ENCODE measurements at places on chromosomes 5 and 9.

GRCh38 chr5:156020647-156021046 is 306.3 kb upstream of the SGCD start:
- DNase-seq = no peak

GRCh38 chr5:168756453-168757391 is 177.6 kb upstream of the PANK3 start:
- no peak for DNase-seq

DNA sequence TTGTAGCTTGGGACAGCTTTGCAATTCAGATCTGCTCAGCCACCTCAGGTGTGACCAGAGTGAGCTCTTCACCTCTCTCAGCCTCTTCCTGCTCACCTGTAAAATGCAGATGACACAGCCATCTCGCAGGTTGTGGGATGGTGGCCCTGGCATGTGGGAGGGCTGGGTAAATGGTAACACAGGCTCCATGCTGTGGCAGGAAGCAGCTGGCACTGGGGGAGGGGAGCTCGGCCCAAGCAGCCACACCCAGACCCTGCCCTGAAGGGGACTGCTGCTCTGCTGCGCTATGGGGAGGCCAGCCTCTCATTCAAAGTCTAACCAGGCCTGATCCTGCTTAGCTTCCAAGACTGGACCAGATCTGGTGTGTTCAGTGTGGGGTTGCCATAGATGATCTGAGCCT is 24.1 kb downstream of the PHF2 start:
- peak; percentile 69 for DNase-seq

DNA sequence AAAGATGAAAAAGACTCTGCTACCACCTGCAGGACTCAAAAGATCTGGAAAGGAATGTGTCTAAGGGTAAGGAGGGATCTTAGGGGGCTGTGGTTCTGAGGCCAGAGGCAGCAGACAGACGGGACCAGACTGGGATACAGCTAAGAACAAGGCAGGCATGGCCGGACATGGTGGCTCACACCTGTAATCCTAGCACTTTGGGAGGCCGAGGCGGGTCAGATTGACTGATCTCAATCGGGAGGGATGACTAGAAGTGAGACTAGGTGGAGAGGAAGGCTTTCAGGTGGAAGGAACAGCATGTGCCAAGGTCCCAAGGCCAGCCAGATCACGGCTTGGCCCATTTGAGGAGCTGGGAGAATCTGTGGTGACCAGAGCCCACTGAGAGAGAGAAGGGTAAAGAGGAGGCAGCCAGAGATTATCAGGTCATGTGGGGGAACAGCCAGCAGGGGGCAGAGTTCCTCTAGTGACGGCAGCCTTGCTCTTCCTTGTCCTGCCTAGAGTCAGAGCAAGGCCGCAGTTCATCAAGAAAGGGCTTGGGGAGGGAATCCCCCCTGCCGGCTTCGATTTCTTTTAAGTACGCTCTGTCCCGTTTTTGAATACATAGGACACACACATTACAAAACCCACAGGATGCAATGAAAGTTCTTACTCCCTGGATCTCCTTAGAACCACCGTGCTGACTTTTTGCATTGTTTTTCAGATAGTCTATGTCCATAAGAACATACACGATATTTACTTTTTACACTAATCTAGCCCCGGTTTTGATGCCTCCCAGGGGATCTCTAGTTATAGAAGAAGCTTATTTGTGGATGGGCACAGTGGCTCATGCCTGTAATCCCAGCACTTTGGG is 2.6 kb upstream of the OLFML2A start:
- DNase-seq = peak; percentile 95

DNA sequence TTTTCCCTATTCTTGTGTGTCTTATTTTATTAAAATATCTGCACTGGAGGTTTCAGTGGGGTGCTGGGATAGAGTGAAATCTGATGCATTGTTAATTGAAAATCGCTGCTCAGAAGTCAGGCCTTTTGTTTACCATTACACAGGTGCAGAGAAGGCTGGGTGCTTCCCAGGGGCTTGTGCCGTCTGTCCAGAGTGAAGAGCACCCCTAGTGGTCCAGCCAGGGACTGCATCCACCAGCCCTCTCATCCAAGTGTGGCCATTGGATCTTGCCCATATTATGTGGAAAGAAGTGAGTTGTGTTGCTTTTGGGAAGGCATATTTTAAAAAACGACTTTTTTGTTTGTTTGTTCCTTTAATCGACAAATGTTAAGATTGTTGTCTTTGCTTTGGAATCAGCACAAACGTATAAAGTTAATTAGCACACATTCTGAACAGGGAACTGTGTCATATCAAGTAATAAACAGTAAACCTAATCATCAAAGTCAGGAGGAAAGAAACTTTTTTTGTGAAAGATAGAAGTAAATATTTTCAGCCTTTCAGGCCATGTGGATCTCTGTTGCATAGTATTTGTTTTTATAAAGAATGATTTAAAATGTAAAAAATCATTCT is 315.6 kb downstream of the MTRR start:
- peak; percentile 74 for DNase-seq

DNA sequence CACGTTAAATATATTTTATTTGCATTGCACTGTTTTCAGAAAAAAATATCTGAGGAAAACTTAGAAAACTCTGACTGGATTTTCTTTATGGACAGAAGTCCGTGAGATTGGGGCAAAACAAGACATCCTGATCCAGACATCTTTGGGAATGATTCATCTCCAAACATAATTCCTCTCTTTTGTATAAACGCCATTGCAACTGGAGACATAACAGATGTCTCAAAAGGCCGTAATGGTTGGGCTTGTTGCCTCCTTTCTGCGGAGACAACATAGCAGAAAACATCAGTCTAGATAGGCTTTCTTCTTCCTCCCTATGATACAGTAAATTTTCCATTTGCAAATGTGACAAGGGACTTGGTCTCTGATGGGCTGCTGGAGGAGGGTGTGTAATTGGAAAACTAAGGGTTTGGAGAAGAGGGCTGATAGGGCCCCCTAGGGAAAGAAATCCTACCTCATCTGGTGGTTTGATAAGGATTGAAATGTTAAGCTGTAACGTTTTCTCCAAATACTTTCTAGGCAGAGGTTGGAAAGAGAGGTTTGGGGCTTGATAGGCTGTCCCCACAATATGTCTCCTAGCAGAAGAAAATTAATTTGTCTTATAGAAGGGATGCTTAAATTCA is 631.5 kb upstream of the ST8SIA4 start:
- DNase-seq = no peak

DNA sequence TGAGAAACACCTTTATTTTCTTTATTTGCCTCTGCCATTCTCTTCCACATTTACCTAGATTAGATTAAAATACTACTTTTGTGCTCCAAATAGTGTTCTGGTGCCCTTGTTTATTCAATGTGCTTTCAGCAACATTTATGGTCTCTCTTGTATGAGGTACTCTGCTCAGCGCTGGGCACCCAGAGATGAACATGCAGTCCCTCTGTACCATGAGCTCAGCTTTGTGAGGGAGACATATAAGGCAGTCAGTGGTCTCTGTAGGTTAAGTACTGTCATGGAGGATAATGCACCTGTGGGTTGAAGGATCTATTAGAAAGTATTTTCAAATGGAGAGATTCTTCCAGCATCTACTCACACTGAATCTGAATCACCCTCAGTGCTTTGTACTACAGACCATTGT is 176.5 kb downstream of the TAF11L14 start:
- no peak for DNase-seq

GRCh38 chr5:24291916-24292315 is 352.9 kb downstream of the CDH10 start:
- DNase-seq = no peak

GRCh38 chr5:37836235-37836591 is 3.6 kb downstream of the GDNF start:
- no peak for DNase-seq
